Stimulated activated CD4-positive, alpha-beta T cell treated with anti-CD3 and anti-CD28 coated beads, Interleukin-15, amount 100 ng/mL, for 1 hour (primary cell): ENCODE measurements at places on chromosomes 2 and 18.

- DNase-seq: no peak
Measured at GRCh38 chr2:39484620-39485495, 47.8 kb upstream of the MAP4K3 start.

- DNase-seq: no peak
Measured at GRCh38 chr2:109330056-109330455, 201.1 kb downstream of the SH3RF3 start.

DNA sequence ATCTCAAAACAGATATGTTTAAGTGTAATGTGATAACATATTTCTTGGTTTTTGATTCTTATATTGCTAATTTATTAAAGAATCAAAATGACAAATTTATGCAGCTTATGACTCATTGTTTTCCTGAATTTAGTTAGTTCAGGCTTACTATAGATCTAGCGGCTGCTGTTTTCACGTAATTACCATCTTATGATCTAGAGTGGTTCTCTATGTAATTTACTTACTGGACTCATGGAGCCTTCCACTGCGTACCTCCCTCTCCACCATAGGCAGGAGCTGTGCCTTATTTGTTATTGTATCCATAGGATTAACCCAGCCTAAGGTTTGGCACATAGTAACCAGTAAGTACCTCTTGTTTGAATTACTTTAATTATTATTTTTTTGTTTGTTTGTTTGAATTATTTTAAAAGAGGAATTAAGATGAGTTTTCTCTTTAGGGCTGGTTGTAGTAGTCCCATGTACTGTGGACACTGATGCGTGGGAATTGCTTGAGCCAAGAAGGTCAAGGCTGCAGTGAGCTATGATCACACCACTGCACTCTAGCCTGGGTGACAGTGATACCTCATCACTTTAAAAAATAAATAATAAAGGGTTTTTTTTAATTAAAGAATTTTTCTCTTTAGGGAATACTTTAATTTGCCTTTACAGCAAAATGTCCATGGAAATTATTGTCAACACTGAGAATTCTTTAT lies 165.5 kb downstream of the PHLPP1 start:
- no peak for DNase-seq

GRCh38 chr2:8872821-8873432 lies 35.5 kb upstream of the KIDINS220 start:
- DNase-seq: no peak

DNA sequence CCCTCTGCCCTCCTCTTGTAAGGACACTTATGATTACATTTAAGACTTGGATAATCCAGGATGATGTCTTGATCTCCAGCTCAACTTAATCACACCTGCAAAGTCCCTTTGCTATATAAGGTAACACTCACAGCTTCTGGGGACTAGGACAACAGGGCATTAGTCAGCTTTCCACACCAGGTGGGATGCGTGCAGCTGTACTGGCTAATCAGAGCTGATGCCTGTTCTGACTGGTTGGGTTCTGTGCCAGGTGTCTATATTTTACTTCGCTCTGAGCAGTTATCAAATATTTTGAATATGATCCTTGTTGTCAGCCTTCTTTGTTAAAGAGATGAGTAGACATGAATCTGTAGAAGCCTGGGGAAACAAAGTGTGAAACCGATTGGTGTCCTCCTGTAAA lies 115.5 kb upstream of the ATP8B1 start:
- DNase-seq: no peak

DNA sequence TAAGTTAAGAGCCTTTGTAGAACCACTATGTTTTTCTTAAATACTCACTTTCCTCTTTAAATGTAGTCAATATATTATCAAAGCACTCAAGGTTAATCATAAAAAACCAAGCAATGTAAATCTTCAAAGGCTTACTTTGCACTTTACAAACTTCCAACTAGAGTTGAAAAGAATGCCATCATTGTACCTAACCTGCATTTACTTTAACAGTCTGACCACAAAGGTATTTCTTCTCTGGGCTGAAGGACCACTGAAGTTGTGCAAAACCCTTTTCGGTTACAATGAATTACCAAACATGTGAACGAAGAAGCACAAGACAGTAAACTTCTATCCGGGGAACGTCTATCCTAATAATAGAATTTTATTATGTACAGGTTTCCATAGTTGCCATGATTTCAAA lies 3.0 kb downstream of the HNRNPLL start:
- DNase-seq: no peak

GRCh38 chr2:134253117-134253704 lies 661 bp upstream of the MGAT5 start:
- no peak for DNase-seq

- no peak for DNase-seq
Measured at GRCh38 chr2:39623917-39624316, 41.8 kb upstream of the TMEM178A start.

DNA sequence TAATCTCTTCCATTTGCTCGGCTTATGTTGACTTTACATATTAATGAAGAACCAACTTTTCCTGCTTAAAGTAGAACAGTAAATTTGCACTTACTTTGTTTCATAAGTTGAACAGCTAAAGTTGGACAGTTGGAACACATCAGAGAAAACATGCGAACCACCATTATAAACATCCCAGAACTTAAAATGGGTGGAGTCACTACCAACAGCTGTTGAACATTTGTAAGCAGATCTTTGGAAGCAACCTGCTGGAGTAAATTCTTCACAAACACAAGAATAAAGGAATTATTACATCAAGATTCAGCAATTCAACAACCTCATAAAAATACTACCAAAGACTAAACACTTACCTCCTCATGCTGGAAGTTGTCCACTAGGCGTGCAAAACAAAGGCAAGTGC lies 96.4 kb upstream of the DNER start:
- no peak for DNase-seq

GRCh38 chr2:104444889-104445288 lies 409.0 kb upstream of the POU3F3 start:
- DNase-seq: no peak

GRCh38 chr2:10331027-10331701 lies 28.5 kb downstream of the HPCAL1 start:
- DNase-seq: peak; percentile 52

- DNase-seq: no peak
Measured at GRCh38 chr2:158756976-158757375, 38.1 kb upstream of the DAPL1 start.

GRCh38 chr2:25692143-25692542 lies 18.8 kb upstream of the DTNB start:
- DNase-seq: no peak

GRCh38 chr2:188244383-188244782 lies 47.3 kb upstream of the GULP1 start:
- no peak for DNase-seq
